ENCODE measurements at places on chromosomes 5 and 9. TPM values are rescaled to one million over a fixed set of nuclear protein-coding genes. Genes with fewer than 3 reads are reported as not detected.

Gene PAEP
- total RNA-seq, result not detected

Gene CDKN2B-AS1
- total RNA-seq, result 1.7 TPM

Gene OR13C3
- not detected for total RNA-seq

Gene IFNB1
- not detected for total RNA-seq

Gene YIPF5
- 44.3 TPM for total RNA-seq

Gene CDH10
- total RNA-seq, result 43.4 TPM

Gene TXNDC8
- not detected for total RNA-seq

Gene NR5A1
- total RNA-seq, result not detected

Gene SPATA6L
- 17.8 TPM for total RNA-seq

Gene NRG2
- total RNA-seq, result 8.2 TPM

Gene NOXA1
- total RNA-seq, result 15.9 TPM

Gene FOXD4L3
- 1.8 TPM for total RNA-seq

Gene RICTOR
- 84.0 TPM for total RNA-seq

GRCh38 chr5:96177303-96177869, 215.7 kb upstream of the ELL2 start:
- no peak for DNase-seq

DNA sequence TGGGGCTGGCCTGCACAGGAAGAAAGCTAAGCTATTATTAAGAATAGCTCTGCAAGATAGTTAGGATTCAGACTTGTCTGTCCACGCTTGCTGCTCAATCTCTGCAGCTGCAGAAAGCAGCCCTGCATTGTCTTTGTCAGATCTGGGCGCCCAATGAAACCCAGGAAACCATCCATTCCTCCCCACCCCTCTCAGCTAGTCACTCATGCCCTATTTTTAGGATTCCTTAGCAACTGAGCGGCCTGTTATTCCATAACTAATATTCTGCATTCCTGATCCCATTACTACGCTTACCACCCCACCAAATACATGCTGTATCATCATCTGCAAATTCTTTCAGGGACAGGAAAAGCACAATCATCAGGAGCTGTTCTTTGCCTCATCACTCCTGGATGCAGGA, 52.9 kb upstream of the APC start:
- DNase-seq, result no peak

GRCh38 chr5:72066705-72067107, 40.6 kb upstream of the MAP1B start:
- DNase-seq, result no peak

- no peak for DNase-seq
Observed at GRCh38 chr9:134327671-134328231, 1.5 kb downstream of the RXRA start.

GRCh38 chr5:6565492-6565891, 67.4 kb downstream of the NSUN2 start:
- no peak for DNase-seq

- DNase-seq, result no peak
Observed at GRCh38 chr9:121658591-121658990, 7.2 kb downstream of the DAB2IP start.

DNA sequence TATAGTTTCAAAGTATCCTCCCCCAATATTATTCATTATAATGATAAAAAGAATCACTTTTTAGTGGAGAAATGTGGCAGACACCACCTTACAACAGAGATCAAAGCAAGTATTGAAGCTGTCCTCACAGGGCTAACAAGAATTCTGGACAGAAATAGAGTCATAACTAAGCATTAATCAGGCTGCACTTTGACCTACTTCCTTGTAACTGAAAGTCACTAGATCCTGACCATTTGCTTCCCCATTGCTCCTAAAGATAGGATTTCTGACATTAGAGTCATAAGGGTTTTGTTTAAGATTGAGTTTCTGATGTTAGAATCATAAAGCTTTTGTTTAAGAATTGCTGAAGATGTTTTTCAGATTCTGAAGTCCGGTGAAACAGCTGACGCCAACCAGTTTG, 159.7 kb downstream of the ATP10B start:
- no peak for DNase-seq

DNA sequence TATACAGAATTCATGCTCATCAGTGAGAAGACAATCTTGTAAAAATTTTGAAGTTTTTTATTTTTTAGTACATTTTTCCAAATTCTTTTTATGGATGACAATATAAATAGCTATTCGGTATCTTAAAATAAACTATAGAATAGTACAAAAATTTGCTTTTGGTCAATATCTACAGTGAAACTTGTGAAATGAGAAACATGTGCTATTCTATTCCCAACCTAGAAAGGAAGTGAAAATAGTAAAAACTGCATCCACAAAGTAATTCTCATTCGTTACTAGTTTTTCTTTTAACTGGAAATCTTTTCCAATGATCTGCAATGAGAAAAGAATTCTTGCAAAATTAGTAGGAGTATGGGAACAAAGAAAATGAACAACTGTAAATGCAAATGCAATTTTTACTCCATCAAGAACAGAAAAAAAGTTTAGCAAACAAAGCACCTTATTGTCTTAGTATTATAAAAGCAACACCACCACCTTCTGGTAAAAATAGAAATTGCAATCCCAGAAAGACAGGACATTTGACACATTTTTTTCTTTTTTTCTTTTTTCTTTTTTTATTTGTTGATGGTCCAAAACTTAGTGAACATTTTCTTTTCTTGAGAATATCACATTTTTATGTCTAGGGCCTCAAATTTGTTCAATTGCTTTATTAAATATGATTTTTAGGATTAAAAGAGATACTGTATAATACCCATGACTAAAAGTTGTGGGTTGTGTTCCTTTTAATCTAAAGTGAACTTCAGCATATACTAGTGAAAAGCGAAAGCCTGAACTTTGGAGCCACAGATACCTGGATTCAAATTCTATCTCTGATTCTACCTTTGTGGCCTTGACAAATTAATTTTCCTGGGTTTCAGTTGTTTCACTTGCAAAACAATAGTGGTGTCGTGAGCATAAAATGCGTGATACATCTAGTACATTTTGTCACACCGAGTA, 72.3 kb downstream of the SLCO4C1 start:
- DNase-seq, result no peak

- DNase-seq, result no peak
Observed at GRCh38 chr5:89297066-89297465, 414.1 kb upstream of the MEF2C start.

- no peak for DNase-seq
Observed at GRCh38 chr5:141322261-141322660, 1.7 kb upstream of the TAF7 start.

GRCh38 chr9:81671880-81672280, 17.5 kb downstream of the TLE1 start:
- no peak for DNase-seq

DNA sequence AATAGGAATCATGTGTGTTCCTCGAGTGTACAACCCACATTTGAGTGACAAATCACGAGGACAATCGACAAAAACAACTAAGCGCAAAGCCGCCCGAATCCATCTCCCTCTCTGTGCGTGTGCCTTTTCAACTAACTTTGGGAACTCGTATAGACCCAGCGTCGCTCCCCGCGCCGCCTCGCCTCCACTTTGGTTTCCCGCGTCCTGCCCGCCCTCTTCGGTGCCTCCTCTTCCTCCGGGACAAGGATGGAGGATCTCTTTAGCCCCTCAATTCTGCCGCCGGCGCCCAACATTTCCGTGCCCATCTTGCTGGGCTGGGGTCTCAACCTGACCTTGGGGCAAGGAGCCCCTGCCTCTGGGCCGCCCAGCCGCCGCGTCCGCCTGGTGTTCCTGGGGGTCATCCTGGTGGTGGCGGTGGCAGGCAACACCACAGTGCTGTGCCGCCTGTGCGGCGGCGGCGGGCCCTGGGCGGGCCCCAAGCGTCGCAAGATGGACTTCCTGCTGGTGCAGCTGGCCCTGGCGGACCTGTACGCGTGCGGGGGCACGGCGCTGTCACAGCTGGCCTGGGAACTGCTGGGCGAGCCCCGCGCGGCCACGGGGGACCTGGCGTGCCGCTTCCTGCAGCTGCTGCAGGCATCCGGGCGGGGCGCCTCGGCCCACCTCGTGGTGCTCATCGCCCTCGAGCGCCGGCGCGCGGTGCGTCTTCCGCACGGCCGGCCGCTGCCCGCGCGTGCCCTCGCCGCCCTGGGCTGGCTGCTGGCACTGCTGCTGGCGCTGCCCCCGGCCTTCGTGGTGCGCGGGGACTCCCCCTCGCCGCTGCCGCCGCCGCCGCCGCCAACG, at the start of gene GPR150:
GPR150 (plus strand) TSS at position 58 of the 840 bp plus-strand sequence; CDS start at position 247, 189 bp downstream.
- DNase-seq, result peak; percentile 50

GRCh38 chr5:171494452-171495121, 75.1 kb downstream of the FGF18 start:
- DNase-seq, result no peak

DNA sequence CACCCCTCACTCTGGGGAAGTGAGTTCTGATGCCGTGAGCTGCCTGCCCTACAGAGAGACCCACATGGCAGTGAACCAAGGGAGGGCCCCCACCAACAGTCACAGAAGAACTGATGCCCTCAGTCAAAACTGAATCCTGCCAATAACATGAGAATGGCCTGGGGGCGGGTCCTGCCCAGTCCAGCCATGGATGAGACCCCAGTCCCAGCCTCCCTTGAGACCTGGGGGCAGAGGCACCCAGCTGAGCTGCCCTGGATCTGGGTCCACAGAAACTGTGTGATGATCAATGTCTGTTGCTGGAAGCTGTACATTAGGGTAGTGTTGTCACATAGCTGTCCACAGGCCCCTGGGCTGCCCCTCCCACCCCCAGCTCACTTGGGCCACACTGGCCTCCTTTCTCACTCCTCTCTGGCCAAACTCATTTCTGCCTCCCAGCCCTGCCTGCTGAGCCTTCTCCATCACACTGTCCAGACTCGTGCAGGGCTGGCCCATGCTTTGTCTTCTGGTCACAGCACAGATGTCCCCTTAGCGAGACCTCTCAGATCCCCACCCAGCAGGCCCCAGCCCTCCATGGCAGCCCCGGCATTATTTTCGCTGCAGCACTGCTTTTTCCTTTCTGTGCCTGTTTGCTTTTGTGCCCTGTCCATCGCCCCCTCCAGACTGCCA, 16.8 kb downstream of the GBGT1 start:
- no peak for DNase-seq

DNA sequence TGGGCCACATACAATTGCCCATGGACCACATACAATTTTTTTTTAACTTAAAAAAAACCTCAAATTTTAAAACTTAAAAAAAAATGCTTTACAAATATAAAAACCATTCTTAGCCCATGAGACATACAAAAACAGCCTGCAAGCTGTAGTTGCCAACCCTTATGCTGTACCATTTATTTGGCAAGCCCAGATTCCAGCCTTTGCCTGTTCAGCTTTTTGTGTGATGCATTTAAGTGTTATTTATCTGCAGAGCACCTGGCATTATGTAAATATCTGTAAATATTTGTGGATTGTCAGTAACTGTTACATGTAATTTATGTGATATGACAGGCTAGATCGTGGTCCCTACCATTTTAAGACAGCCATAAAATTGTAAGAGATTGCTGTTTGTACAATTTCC, 32.6 kb downstream of the HEXB start:
- no peak for DNase-seq

GRCh38 chr9:20333991-20334390, 288.3 kb downstream of the MLLT3 start:
- no peak for DNase-seq

- DNase-seq, result no peak
Observed at GRCh38 chr5:123690821-123691220, 178.8 kb downstream of the CSNK1G3 start.

GRCh38 chr9:127971357-127972235, 9.2 kb downstream of the EEIG1 start:
- DNase-seq, result peak; percentile 98

GRCh38 chr9:77531400-77531799, 116.7 kb downstream of the GNA14 start:
- no peak for DNase-seq

GRCh38 chr5:20486826-20487225, 498.8 kb upstream of the CDH18 start:
- DNase-seq, result no peak

DNA sequence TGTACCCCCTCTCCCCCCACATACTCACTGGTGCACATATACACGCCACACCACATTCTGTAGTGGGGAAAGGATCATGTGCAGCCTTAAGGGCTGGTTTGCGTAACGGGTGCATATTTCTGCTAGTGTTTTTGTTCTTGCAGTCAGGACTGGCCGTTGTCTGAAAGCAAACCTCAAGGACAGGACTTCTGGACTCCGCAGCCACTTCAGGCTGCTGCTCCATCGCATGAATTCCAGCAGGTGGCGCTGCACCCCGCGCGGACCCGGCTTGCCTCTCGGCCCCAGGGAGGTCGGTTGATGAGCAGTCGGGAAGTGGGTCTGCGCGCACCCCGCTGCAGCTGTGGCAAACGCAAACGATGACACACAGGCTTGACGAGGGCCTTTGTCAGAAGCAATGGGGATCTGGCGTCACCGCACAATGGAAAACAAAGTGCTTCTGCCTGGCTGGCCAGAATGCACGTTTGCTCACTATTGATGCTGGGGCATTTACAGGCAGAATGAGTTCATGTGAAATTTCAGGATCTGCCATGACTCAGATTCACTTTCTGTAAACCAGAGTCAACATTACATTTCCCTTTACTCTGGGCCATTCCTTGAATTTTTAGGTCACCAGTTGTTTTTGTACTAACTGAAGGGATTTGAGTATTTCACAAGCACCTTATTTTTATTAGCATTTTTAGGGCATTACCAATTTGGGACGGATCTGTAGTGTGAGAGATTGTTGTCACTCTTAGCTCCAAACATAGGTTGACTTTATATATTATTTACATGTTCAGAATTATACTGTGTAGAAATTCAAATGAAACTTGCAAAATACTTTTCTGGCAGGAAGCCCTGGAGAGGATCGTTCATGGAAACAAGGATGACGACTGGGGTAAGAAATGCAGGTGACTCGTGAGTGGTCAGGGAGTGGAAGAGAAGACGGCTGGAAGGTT, 36.4 kb upstream of the GLRX start:
- DNase-seq, result peak; percentile 93

- DNase-seq, result no peak
Observed at GRCh38 chr9:131046093-131046380, 37.1 kb downstream of the LAMC3 start.

DNA sequence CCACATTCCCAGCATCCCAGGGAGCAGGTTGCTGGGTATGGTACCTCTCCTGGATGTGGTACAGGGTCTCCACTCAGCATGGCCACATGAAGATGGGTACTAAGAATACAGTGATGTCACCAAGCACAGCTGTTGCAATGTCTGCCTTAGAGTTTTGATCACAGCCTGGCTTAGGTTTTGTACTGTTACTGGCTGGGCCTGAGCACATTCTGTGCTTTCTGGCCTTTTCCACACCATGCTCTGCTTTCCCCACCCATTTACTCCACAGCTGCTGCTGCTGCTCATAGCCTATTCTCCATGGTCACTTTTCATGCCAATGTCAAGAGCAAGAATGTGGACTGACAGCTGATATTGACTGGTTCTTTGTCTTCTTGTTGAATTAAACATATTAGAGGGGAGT, 481.9 kb downstream of the ARHGEF28 start:
- no peak for DNase-seq

GRCh38 chr5:24208686-24209106, 436.1 kb downstream of the CDH10 start:
- DNase-seq, result no peak

DNA sequence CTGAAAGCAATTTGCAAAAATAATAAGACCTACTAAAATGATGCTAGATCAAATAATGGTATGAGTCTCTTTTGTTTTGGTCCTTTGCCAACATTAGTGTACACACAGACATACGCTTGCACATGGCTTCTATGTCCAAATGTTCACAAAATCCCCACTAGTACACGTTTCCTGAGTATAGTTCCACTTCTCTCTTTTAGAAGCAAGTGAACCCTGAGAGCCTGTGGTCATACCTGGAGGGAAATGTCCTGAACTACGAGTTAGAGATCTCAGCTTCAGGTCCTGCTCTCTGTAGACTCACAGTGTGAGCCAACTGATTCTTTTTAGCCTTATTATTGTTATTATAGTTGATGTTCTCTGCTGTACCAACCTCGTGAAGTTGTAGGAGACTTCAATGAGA, 47.3 kb upstream of the ACTBL2 start:
- no peak for DNase-seq

- no peak for DNase-seq
Observed at GRCh38 chr9:71767776-71768321, 464 bp downstream of the CEMIP2 start.
